Cerebellar nuclear complex (tissue), 1 donor: ENCODE measurements at places on chromosomes 2 and 18.

GRCh38 chr2:58146707-58147106, 94.4 kb downstream of the FANCL start:
- DNase-seq, result no peak

GRCh38 chr2:195613922-195614321, 43.1 kb upstream of the SLC39A10 start:
- no peak for DNase-seq

- no peak for DNase-seq
Measured at GRCh38 chr18:34352385-34353163, 127.9 kb upstream of the NOL4 start.

- DNase-seq, result no peak
Measured at GRCh38 chr2:133952420-133952819, 301.5 kb upstream of the MGAT5 start.

- DNase-seq, result no peak
Measured at GRCh38 chr18:62729487-62730386, 14.4 kb downstream of the PHLPP1 start.

DNA sequence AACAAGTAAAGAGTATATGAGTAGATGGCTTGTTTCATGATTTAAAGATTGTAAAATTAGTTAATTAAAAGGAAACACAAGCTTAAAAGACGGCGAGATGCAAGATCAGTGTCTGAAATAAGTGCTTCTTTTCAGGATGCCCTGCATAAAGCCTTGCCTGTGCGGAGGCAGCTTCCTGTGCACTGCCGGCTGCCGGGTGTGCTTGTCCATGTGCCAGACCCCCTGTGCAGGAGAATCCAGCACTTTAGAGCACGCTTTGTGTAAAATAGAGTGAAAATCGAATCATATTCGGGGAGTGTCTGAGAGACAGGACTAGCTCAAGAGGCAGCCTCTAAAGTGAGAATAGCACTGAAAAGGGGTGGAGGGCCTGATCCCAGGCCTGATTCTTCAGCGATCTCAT, 154.7 kb downstream of the CHST9 start:
- DNase-seq, result no peak

DNA sequence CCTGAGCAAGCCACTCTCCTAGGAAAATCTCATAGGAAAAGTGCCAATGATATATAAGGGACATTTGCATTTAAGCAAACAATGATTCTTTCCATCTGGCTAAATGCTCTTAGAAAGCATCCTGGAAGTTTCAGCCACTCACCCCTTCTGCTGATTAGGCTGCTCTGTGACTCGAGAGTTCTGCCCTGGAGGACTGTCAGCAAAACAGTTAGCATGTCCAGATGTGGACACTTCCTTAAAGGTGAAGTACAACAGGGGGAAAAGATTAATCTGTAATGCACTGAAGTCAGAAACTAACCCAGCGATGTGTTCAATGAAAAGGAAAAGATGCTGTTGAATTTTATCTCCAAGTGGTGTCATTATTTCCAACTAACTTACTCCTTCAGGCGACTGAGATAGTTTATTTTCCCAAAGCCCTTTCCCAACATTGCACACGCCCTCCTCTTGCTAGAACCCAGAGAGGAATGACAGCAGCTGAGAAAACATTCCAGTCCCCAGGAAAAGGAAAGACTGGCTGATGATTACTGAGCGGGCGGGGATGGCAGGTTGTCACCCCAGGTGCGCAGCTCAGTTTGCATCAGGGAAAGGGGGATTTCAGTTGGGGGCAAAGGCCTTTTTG, 214.0 kb downstream of the SS18 start:
- no peak for DNase-seq

DNA sequence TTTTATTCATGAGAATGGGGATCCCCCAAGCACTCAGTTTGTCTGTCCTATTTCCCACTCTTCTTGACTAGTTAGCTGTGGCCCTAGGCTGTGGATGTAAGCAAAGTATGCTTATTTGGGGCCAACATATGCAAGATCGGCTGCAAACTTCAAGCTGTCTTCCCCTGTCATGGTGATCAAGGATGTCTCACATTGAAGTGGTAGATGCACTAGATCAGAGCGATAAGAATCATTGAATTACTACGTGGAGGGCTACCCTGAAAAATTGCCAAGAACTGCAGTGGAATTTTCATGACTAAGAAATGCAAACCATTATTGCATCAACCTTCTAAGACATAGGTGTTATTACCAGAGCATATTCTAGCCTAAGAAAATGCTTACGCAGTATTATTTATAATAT, 527.4 kb downstream of the RNF144A start:
- DNase-seq, result no peak

DNA sequence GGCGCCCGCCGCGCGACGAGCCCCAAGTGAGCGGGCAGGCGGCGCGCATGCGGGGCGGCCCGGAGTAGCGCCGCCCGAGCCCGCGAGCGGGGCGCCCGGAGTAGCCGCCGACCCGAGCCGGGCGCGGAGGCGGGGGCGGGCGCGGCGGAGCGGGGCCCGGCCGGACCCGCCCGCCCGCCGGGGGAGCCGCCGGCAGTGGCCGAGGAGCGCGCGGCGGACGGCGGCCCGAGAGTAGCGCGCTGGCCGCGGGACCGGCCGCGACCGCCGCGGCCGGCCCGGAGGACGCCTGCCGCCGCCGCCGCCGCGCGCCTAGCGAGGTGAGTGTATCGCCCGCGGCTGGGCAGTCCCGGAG, at the start of gene GALNT1:
GALNT1 (plus strand) TSS at position 195 of the 352 bp plus-strand sequence. CDS start 72,923 bp downstream, outside the sequence.
- DNase-seq, result no peak

- no peak for DNase-seq
Measured at GRCh38 chr2:109401370-109401769, 212.4 kb downstream of the SEPTIN10 start.

GRCh38 chr2:29238497-29238896, 123.3 kb downstream of the CLIP4 start:
- no peak for DNase-seq

GRCh38 chr2:57981083-57981768, 65.4 kb upstream of the VRK2 start:
- no peak for DNase-seq
